Ovary (tissue), 10 donors: ENCODE measurements at places on chromosomes 12 and 14.

DNA sequence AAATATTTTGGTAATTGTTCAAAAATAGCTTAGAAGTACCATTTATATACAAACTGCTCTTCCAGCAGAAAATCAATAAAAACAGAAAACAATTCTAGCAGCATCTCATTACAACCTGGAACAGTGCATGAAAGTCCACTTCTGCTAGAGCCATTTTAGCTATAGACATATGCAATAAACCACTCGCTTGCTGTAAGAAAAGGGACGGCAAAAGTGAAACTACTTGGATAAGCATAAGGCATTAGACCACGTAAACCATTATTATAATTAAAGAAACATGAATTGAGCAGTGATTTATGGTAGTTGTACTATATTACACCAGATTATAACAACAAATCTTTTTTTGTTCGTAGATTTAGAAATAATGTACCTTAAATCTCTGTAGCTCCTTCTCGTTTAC, 48.7 kb downstream of the LRIG3 start:
- no peak for DNase-seq
- H3K4me1 ChIP-seq, result no peaks in the 10 kb centered on the region
- no peak overlapping the region for H3K27ac ChIP-seq
- no peaks in the 10 kb centered on the region for H3K27me3 ChIP-seq

DNA sequence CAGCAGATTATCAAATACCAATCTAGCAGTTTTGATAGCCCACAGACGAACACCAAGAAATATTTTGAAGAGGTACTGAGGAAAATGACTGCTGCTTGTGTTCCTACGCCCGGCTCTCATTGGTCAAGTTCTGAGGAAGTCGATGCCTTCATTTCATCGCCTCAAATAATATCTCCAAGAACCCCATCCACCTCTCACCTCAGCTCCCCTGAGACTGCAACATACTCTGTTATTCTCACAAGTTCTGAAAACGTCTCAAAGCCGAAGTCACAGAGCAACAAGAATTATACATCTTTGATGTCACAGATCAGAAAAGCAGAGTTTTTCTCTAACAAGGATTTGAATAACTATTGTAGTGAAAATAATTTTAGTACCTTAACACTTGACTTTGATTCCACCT, 55.5 kb upstream of the BCAT1 start:
- no peak overlapping the region for H3K4me3 ChIP-seq
- H3K4me1 ChIP-seq, result no peaks in the 10 kb centered on the region
- DNase-seq, result no peak
- no peaks in the 10 kb centered on the region for H3K36me3 ChIP-seq
- no peaks in the 10 kb centered on the region for H3K27me3 ChIP-seq

- H3K4me3 ChIP-seq, result no peak overlapping the region
- H3K27ac ChIP-seq, result no peak overlapping the region
Observed at GRCh38 chr14:24988760-24989159, 61.2 kb downstream of the STXBP6 start.

- no peaks in the 10 kb centered on the region for H3K36me3 ChIP-seq
- H3K4me1 ChIP-seq, result peaks cover 9% of the 10 kb centered on the region
- peak; percentile 56 for DNase-seq
- H3K27ac ChIP-seq, result peak overlapping the region; percentile 62
Observed at GRCh38 chr14:68598621-68599447, 194.0 kb downstream of the ZFP36L1 start.

GRCh38 chr12:122533856-122534255, 6.8 kb downstream of the KNTC1 start:
- no peak overlapping the region for H3K27ac ChIP-seq
- H3K27me3 ChIP-seq, result no peaks in the 10 kb centered on the region
- no peaks in the 10 kb centered on the region for H3K4me1 ChIP-seq
- no peak for DNase-seq
- H3K4me3 ChIP-seq, result no peak overlapping the region
- no peaks in the 10 kb centered on the region for H3K36me3 ChIP-seq

DNA sequence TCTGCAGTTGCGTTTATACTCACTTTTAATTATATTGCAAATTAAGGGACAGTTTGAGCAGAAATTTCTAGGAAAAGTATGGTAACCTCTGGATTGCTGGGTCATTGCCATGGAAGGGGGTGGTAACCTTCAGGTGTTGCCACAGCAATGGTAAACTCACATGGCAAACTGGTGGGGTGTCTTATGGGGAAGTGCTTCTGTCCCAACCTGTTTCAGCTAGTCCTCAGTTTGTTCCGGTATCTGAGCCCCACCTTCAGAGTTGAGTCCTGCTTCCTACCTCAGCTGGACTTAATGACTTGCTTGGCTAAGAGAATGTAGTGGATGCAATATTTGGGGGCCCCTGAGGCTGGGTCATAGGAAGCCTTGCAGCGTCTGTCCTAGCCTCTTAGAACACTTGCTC, 7.3 kb upstream of the CLMN start:
- no peak overlapping the region for H3K4me3 ChIP-seq
- H3K36me3 ChIP-seq, result no peaks in the 10 kb centered on the region
- H3K27ac ChIP-seq, result no peak overlapping the region
- H3K27me3 ChIP-seq, result no peaks in the 10 kb centered on the region

- no peak for DNase-seq
- no peaks in the 10 kb centered on the region for H3K36me3 ChIP-seq
- no peak overlapping the region for H3K4me3 ChIP-seq
- no peaks in the 10 kb centered on the region for H3K4me1 ChIP-seq
- no peak overlapping the region for H3K27ac ChIP-seq
Observed at GRCh38 chr14:104373055-104373854, 206.3 kb upstream of the C14orf180 start.

DNA sequence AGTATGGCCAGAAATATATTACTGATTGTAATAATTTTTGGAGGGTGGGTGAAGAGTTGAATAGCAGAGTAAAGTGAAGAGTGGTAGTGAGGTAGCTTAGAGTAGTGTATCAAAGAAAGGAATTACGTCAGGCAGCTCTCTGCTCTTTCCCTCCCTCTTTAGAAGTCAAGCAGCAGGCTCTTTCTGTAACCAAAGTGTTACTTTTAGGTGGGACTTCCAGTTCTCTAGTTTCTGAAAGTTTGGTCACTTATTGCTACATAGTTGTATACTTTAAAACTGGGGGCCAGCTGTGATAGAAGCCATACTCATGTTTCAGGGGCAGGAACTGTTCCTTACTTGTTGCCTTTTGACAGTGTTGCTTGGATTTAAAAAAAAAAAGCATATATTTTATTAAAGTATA, 30.6 kb downstream of the ATF7IP start:
- no peak overlapping the region for H3K27ac ChIP-seq
- H3K36me3 ChIP-seq, result no peaks in the 10 kb centered on the region
- no peak for DNase-seq
- no peak overlapping the region for H3K4me3 ChIP-seq
- H3K4me1 ChIP-seq, result peaks cover 6% of the 10 kb centered on the region

GRCh38 chr12:31560516-31560915, 30.4 kb downstream of the DENND5B start:
- H3K27me3 ChIP-seq, result no peaks in the 10 kb centered on the region
- DNase-seq, result no peak
- H3K4me1 ChIP-seq, result peaks cover 8% of the 10 kb centered on the region
- no peaks in the 10 kb centered on the region for H3K36me3 ChIP-seq

DNA sequence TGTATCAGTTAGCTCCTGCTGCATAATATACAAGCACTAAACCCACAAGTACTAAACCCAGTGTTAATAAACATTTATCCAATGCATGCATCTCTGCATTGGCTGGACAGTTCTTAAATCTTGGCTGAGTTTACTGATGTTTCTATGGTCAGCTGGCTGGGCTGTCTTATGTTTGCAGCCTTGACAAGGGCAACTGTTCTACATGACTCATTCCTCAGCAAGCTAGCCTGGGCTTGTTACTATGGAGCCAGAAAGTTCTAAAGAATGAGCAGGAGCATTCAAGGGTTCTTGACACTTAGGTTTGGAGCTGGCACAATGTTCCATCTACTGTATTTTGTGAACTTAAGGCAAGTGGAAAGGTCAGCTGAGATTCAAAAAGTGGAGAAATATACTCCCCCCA, 199.1 kb downstream of the GLT1D1 start:
- H3K4me3 ChIP-seq, result no peak overlapping the region
- H3K27me3 ChIP-seq, result no peaks in the 10 kb centered on the region
- H3K4me1 ChIP-seq, result no peaks in the 10 kb centered on the region
- no peak overlapping the region for H3K27ac ChIP-seq
- DNase-seq, result no peak
- no peaks in the 10 kb centered on the region for H3K36me3 ChIP-seq

DNA sequence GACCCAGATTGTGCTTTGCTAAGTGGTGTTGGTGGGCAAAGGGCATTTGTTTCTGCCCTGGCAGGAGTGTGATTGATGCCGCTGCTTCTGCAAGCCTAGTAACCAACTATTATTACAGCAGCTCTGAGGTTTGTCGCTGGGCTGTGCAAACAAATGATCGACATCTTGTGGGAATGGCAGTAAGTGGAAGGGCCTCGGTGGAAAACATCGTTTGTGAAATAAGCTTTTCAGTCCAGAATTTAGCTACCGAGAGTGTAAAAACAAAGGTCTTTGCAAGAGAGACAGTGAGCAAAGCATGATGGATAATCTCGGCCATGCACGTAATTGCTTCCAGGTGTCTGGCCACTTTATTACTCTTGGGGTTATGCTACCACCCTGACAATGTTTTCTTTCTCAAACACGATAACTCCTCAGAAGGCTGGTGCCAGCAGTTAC, 397.7 kb upstream of the PRICKLE1 start:
- H3K27ac ChIP-seq, result no peak overlapping the region
- no peak for DNase-seq
- no peaks in the 10 kb centered on the region for H3K4me1 ChIP-seq
- no peaks in the 10 kb centered on the region for H3K27me3 ChIP-seq

DNA sequence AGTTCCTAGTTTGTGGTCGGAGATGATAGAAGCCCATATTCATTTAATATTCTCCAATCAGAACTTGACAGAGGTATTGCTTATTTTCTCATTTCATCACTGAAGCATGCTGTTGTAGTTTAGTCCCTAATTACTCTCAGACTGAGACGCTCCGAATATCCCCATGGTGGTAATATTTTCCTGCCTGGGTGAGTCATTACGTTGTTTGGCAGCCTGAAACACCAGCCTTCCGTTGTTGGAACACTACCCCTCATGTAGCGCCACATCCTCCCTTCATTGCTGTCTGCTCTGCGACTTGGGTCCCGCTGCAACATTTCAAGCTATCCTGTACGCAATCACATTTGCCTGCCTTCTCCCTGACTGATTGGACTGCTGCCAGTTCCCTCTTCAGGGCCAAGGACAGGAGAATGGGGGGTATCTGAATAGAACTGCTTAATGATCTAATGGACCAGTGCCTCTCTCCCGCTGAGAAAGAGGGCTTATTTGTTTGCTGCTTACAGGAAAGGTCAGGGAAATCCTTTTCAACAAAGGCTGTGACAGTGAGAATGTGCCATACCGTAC, 369.1 kb downstream of the NPAS3 start:
- peak; percentile 28 for DNase-seq
- no peaks in the 10 kb centered on the region for H3K36me3 ChIP-seq
- no peak overlapping the region for H3K27ac ChIP-seq
- H3K4me3 ChIP-seq, result no peak overlapping the region
- H3K27me3 ChIP-seq, result no peaks in the 10 kb centered on the region

- no peak for DNase-seq
- no peak overlapping the region for H3K27ac ChIP-seq
- H3K4me3 ChIP-seq, result no peak overlapping the region
- no peaks in the 10 kb centered on the region for H3K36me3 ChIP-seq
- no peaks in the 10 kb centered on the region for H3K4me1 ChIP-seq
Observed at GRCh38 chr12:70040141-70040540, 203.1 kb upstream of the CNOT2 start.

DNA sequence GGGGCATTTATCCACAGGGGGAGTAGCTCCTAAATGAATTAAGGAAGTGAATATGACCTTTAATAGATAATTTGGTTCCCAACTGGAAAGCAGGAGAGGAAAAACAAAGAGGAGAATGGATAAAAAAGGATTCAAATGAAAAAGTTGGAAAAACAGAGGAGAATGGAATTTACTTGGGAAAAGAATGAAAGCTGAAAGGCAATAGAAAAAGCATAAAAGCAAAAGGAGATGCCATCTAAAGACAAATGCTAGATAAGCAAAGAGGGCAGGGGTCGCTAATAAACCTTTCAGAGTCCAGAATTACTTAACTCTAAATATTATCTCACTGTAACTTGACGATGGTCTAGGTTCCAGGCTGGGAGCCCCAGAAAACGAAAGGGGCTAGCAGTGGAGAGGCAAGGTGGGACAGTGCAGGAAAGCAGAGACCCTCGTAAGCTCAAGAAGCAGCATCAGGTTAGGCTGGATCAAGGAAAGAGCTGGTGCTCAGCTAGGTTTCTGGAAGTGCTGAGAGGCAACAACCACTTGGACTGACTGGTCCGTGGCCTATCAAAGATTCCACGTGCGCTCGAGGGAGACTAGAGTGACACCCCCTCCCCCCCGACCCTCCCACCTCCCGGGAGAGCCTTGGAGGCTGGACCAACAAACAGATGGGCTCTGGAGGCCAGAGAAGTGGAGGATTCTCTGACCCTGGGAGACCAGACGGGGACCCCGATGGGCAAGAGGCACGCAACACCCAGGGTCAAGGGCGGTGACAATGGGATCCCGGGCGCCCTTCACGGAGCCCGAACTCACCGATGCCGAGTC, 1.2 kb downstream of the SLC2A13 start:
- peaks cover 9% of the 10 kb centered on the region for H3K4me1 ChIP-seq
- peak overlapping the region; percentile 84 for H3K27ac ChIP-seq
- H3K36me3 ChIP-seq, result no peaks in the 10 kb centered on the region
- peak overlapping the region; percentile 77 for H3K4me3 ChIP-seq

DNA sequence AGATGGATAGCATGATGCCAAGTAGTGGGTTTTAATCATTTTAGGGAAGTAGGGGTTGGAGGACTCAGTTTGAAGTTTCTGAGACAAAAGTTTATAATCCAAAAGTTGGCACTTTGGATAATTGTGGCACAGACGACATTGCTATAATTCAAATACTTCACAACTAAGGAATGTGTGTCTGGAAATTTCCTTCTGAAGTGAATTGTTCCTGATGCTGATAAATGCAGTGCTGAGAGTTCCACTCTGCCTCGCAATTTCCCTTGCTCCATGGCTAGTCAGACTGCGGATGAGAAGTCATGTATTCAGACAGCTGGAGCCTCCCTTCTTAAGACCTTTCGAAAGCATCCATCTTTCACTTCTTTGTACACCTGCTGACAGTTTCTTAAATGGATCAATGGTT, 393.3 kb upstream of the PRICKLE1 start:
- H3K4me1 ChIP-seq, result no peaks in the 10 kb centered on the region
- H3K4me3 ChIP-seq, result no peak overlapping the region
- no peaks in the 10 kb centered on the region for H3K27me3 ChIP-seq
- DNase-seq, result no peak

DNA sequence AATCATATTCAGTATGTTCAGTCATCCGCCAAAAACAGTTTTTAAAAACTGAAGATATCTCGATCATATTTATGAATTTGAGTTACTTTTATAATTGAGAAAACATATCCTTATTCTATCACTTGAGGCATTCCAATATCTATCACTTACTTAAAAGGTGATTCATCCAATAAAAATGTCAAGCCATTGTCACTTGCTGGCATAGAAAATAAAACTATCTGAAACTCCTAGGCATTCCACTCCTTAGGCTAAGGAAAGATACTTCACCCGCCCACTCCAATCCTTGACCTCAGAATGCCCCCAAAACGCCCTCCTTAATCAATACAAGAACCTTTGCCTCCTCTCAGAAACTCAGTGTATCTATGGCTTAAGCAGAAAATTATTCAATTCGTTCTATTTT, 51.3 kb upstream of the AMIGO2 start:
- H3K4me1 ChIP-seq, result no peaks in the 10 kb centered on the region
- H3K36me3 ChIP-seq, result no peaks in the 10 kb centered on the region
- no peak overlapping the region for H3K27ac ChIP-seq
- DNase-seq, result no peak
- H3K4me3 ChIP-seq, result no peak overlapping the region
- H3K27me3 ChIP-seq, result no peaks in the 10 kb centered on the region

- no peaks in the 10 kb centered on the region for H3K4me1 ChIP-seq
- DNase-seq, result no peak
- no peak overlapping the region for H3K27ac ChIP-seq
- H3K27me3 ChIP-seq, result no peaks in the 10 kb centered on the region
Observed at GRCh38 chr12:127334912-127335644, 931.9 kb upstream of the TMEM132C start.
